ENCODE measurements at places on chromosomes 11 and 22.

DNA sequence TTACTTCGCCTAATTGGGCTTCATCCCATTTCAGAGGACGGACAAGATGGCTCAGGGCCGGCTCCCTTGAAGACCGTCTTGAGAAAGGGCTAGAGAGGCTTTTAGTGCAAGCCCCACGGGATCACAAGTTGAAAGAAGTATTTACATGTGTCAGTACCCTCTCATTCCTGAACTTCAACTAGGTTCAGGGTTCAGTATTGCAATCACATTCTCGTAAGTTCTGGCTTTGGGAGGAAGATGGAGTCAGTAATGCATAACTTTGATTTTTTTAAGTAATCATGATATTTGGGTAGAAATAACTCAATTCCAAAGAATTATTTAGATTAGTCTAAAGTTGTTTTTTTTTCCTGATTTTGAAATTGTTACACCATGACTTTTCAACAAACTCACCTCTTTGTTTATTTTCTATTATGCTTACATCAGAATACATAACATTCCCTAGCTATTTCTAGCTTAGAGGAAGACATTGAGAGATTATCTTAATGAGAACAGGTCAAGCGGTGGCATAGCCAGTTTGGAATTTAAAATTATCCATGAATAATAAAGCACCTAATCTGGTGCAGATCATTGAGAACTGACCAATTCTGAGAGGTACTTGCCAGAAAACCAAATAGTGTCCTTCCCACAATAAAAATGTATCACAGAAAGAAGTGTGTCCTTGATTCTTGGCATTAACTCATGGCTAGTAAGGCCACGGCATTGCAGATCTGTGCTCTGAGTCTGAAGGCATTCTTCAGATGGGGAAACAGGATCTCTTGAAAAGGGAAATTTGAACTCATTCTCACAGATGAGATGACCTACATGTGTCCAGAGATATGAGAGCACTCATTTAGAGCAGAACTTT lies 92.1 kb upstream of the BLID start:
- DNase-seq = peak; percentile 74

DNA sequence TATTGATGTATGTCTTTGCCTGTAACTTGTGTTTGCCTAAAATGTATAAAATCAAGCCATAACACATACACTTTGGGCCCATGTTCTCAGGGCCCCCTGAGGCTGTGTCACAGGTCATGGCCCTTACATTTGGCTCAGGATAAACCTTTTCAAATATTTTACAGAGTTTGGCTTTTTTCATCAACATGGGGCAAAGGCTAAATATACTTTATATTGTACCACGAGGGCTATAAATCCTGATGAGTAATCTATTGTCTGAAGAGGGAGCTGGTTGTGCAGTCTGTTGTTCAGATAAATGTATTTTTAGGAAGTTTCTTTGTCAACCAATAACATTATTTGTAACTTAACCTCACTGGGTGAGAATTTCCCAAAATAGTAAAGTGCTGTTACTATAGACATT lies 404.6 kb upstream of the DDI1 start:
- no peak for DNase-seq

DNA sequence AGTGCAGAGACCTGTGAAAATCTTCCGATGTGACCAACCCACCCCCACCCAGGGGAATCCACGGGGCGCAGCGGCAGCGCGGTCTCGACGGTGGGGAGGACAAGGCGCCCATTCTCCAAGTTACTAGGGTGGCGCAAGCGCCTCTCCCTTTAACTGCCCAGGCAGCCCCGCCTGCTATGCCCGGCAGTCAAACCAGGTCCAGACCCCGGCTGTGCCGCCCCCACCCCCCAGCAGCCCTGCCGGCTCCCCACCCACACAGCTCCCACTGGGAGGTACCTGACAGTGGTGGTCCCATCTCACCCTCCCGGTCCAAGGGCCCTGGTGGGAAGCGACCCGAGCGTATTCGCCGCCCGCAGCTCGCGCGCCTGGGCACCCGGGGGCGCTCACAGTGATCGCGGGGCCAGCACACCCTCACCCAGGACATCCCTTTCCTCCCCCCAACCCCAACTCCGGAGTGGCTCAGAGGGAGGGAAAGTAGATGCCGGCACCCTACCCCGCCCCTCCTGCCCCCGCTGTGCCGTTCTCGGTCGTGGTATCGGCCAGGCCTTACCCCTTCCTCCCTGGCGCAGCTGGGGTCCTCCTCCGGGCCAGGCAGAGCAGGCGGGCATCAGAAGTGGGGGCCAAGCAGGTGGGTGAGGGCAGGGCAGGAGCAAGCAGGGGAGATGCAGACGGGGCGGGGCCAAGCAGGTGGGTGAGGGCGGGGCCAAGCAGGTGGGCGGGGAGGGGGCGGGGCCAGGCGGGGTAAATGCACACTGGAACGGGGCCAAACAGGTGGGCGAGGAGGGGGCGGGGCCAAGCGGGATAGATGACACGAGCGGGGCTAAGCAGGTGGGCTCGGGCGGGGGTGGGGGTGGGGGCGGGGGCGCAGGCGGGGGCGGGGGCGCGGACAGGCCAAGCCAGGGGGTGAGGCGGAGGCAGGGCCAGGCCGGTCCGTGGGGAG lies at the start of gene TRPM5:
Gene TRPM5 (minus strand): TSS at position 634 of the 940 bp plus-strand sequence. CDS start 21,478 bp downstream, outside the sequence.
- no peak for DNase-seq

DNA sequence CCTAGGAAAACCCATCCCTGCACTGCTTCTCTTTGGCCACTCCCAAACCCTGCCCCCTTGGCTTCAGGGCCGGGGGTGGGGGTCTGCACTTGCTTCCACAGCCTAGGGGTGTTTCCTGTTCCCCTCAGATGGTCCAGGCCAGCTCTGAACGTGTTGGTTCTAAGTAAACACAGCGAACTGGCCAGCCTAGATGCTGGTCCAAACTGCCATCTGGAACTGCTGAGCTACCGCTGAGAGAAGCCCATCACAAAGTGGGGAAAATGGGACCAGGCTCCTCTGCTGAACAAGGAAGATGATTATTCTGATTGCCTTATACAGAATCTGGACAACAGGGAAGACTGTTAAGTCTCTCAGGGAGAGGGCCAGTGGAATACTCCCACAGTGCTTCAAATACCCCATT lies 23.5 kb upstream of the YPEL1 start:
- no peak for DNase-seq

GRCh38 chr11:70270877-70271648 lies 573 bp downstream of the PPFIA1 start:
- peak; percentile 66 for DNase-seq

GRCh38 chr22:17396516-17396915 lies 27.3 kb downstream of the CECR2 start:
- DNase-seq = no peak

GRCh38 chr11:127528297-127528696 lies 527.7 kb upstream of the KIRREL3 start:
- no peak for DNase-seq

DNA sequence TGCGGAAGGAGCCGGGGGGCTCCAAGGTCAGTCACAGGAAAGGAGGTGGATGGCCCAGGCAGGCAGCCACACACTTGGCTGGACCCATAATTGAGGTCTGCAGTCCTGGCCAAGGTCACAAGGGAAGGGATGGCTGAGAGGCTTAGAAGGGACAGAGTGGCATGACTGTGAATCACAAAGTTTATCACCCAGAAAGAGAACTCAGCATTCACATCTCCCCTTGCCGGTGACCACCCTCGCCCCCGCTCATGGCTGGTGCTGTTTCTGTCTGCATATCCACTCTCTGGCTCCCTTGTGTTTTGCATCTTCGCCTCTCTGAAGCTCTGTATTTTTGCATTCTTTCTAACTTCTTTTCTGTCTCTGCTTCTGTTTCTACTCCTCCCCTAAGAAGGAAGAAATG lies 117.5 kb downstream of the FEZ1 start:
- no peak for DNase-seq

All from fibroblast of skin of back (primary cell).